ENCODE measurements at places on chromosomes 11 and 22.

DNA sequence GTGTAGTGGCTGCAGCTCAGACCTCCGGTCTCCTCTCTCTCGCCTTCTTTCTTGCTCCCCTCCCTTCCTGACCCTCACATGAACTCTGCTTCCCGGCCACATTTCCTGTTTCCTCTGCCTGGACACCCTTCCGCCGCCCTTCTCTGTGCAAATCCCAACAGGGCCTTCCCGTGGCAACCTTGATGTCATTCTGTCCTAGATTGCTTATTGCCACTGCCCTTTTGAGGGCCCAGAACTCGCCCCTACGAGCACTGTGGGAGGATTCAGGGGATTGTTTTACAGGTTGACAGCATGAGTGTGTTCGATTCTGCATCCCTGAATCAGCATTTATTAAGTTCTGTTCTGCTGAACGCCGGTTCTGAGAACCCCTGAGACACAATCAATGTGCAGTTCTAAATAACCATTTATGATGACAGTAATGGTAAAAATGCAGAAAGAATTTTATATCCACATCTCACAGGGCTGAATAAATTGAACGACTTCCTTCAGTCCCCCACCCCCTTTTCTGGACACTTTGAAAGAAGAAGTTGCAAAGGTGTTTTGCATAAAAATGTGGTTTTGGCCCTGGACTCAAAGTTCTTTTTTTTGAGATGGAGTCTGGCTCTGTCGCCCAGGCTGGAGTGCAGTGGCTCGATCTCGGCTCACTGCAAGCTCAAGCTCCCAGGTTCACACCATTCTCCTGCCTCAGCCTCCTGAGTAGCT, 6.4 kb downstream of the BATF2 start:
- no peak for DNase-seq

DNA sequence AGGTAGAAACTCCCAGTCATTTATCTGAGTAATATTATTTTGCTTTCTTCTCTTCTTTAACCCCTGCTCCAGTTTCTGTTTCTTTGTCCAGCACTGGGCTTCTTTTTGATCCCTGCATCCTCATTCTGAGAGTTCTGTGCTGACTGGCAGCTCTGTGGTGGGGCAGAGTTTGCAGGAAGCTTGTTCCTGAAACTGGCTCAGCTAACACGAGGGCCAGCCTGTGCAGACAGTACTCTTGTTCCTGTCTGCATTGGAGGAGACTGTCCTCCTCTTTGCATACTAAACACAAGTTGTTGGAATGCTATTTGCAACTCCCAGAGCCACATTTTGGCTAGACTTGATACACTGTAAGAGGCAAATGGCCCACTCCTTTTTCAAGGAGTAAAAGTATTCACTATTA, 93.1 kb upstream of the HORMAD2 start:
- DNase-seq = no peak

DNA sequence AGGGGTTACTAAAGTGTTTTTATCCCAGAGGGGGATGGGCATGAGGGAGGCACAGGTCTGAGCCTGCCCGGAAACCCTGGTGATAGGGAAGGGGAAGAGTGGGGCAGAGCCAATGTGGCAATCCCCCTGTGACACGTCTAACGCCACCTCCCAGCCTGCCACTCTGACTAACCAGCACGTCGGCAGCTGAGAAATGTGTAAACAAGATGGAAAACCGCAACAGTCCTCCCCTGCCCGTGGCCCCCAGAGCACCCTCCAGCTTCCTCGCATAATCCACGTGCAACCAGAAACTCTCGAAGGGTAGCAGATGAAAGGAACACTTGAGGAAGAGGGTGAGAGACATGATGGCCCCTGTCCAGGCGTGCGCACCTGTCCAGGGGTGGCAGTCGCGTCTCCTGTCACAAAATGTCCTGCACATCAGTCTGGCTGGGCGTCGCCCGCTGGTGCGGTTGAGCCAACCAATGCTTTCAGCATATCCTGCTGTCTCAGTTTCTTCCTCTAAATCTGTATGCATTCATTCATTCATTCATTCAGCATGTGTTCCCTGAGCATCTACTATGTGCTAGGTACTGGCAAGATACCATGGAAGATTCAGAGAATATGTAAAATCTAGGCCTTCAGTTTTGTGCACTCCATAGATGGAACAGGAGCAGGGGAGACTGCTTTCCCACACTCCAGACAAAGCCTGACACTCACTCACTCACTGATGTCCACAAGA, 4.5 kb downstream of the TMPRSS4 start:
- DNase-seq = no peak

DNA sequence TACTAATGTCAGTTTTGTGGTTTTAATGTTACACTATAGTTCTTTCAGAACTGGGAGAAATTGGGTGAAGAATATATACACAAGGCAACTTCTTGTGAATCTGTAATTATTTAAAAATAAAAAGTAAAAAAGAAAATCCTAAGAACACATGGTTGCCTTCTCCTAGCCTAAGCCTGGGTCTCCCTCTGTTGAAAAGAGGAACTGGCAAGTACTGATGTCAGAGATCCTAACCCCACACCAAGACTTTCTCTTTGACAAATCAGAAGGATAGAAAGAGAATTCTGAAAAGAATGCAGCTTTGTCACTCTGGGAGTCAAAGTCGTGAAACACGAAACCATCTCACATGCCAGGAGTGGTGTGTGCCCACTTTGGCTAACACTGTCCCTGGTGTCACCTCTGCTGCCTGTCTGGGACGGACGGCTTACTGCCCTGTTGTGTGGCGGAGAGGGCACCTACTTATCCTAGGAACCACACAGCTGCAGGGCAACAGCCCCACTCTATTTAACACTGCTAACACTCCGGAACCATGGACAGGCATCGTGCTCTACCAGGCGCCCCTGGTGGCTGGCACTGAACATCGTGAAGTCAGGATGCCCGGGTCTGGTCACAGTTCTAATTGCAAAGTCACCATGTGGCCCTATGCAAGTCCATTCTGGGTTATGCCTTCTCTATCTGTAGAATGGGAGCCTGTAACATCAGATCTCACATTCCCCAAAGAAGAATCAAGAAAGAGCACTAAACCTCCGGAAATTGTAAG, 108.7 kb upstream of the CD82 start:
- DNase-seq = no peak

- no peak for DNase-seq
These were observed 26.2 kb downstream of the TSPAN32 start for GRCh38 chr11:2328021-2328420.

- DNase-seq = no peak
These were observed 38.7 kb upstream of the CALCA start for GRCh38 chr11:15010865-15011264.

DNA sequence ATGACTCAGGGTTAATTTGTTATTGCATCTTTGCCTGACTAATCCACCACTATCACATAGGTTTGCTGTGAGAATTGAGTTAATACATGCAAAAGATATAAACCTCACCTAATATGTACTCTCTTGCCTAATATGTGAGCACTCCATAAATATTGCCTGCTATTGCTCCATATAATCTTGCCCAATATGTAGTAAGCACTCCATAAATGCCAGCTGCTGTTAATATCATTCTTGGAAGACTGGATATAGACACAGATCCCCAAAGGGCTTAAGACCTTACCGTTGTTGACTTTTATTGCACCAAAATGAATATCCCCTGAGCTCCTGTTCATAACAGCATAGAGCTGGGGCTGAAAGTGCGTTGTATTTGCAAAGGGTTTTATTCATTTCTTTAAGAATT, 27.0 kb upstream of the LRRC55 start:
- no peak for DNase-seq

DNA sequence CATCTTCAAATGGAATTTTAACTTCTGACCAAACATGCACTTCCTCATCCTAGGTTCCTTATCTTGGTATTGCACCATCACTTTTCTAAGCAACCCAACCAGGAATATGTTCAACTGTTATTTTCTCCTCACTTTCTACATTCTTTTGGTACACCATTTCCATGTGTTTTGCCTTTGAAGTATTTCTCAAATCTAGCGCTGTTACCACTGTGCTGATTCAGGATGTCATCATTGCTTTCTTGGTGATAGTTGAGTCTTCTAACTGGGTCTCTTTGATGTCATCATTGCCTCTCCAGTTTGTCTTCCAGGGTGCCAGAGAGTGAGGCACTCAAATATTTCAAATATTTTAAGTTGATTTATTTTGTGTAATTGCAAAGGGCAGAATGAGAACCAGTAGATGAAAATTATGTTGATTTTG, 47.5 kb downstream of the HORMAD2 start:
- no peak for DNase-seq

DNA sequence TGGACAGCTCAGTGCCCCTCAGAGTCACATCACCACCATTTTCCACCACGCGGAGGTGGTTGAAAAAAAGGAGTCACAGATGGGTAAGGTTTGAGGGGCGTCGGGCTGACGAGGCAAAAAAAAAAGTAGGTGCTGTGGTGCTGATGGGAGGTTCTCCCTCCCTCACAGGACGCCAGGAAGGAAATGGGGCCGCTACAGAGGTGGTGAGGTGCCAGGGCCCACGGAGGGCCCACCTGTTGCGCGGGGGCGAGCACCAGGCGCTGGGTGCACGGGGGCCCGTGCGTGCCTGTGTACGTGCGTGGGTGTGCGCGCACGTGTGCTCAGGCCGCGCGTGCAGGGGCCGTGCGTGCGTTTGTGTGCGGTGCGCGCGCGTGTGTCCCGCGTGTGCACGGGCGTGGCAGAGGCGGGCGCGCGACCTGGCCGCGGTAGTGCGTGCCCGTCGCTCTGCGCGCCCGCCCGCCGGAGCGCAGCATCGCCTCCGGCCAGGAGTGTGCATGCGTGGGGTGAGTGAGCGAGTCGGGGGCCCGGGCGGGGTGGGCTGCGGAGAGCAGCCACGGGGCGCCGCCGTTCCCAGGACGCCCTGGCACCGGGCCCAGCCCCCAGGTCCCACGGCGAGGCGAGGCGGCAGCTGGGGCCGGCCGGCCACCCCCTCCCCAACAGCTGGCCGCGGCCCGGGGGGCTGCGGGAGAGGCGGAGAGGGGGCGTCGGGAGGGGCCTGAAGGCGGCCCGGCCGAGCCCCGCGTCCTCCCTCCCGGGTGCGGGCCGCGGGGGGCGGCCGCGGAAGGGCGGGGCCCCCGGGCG, 2.8 kb downstream of the PDGFB start:
- peak; percentile 64 for DNase-seq

DNA sequence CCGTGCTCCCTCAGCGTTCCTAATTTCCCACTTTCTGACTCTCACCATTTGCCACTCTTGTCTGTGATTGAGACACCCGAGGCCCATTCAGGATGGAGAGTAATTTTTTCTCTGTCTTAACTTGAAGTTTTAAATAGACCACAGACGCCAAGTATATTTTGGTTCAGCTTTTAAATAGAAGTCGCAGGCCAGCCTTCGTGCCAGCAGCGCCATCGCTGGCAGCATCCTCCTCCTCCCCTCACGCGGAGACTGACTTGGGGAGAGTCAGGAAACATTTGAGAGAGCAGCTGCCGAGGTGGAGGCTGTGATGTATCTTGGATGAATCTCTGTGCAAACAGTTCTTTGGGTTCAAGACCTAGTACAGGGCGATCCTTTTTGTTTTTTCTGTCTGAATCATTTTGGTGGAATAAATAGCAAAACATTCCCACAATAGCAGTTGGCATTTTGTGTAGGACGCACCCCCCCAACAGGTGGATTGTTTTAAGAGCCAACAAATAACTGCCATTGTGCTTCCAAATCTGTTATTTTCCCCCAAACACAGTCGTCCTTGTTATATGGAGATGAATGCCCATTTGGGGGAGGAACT, 889 bp upstream of the DMC1 start:
- peak; percentile 14 for DNase-seq

- DNase-seq = no peak
These were observed 12.2 kb downstream of the OR4D9 start for GRCh38 chr11:59523541-59523940.

- no peak for DNase-seq
These were observed 607.9 kb upstream of the B3GAT1 start for GRCh38 chr11:135019899-135020298.

DNA sequence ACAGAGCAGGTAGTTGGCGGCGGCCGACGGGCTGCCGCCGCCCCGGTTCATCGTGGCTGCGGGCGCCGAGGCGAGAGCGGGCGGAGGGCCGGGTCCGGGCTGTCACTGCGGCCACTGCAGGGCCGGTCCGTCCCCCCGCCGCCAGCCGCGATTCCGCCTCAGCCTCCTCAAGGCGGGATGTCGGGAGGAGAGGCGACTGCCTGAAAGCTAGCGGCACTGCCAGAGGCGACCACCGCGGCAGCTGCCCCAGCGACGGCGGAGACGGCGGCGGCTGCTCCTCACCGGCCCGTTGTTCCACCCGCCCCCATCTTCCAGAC, 234 bp downstream of the SESN3 start:
- no peak for DNase-seq

DNA sequence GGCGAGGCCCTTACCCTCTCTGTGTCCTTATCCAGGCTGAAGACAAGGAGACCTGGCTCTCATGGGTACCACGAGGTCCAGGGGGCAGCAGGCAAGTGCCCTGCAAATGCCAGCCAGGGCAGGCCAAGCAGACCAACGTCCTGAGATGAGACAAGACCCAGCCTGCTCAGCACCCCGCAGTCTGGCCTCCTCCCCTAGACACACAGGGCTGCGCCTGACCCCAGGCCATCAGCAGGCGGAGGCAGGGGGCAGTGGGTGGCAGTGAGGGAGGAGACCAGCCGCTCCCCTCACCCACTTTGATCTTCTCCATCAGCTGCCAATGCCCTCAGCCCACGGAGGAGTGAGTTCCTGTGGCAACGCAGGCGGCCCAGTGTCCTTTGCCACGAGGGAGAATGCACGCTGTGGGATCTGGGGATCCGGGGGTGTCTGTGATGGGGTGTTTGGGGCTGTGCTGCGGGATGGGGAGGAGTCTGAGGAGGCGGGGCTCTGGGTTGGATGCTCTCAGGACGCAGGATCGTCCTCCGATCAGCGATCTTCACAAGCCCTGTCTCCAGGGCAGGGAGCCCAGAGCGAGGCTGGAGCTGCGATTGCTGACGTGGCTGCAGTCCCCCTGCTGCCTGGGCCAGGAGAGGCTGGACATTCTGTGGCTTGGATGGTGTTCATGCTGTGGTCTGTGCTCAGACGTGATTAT, 30.5 kb upstream of the PPARA start:
- DNase-seq = no peak

GRCh38 chr11:97136067-97136466, 746.3 kb downstream of the JRKL start:
- DNase-seq = no peak

DNA sequence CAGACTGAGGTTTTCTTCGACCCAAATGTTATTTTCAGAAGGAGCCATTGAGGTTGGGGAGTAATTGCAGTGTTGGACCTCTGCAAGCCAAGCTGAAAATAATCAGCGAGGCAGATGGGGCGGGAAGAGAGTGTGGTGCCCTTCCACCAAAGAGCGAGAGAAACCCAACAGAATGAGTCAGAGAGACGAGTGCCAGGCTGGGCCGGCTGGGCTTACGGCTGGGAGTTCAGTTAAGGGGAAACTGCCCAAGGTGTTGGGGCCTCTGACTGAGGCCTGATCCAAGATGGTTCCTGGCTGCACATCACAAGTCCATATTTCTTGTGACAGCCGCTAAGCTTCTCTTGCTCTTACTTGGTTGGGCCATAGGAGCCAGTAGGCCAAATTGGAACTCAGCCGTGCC, 30.4 kb upstream of the CREB3L1 start:
- DNase-seq = no peak

DNA sequence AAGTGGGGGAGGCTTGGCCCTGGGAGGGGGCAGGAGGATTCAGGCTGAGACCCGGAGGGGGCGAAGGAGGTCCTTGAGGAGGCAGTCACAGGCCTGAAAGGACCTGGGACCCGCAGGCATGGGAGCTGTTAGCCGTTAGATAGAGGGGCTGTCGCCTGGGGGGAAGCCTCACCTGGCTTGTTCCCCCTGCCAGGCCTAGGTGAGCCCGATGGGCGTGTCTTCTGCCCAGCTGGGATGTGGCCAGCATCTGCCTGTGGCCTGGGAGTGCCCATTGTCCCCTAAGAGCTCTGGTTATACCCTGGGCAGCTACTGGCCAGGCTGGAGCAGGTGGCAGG, 1.8 kb upstream of the DUSP8 start:
- no peak for DNase-seq

Data from stimulated activated CD4-positive, alpha-beta T cell treated with anti-CD3 and anti-CD28 coated beads, Interleukin-2, amount 100 ng/mL, for 4 hours (primary cell).